ENCODE measurements at places on chromosomes 3 and 15.
A peak's percentile ranks its signal among the peaks of the same experiment; 100 is the strongest.

- no peak for DNase-seq
Observed at GRCh38 chr3:71695000-71695482, 30.2 kb downstream of the EIF4E3 start.

GRCh38 chr15:88397506-88397905 lies 69.7 kb downstream of the MRPL46 start:
- no peak for DNase-seq

DNA sequence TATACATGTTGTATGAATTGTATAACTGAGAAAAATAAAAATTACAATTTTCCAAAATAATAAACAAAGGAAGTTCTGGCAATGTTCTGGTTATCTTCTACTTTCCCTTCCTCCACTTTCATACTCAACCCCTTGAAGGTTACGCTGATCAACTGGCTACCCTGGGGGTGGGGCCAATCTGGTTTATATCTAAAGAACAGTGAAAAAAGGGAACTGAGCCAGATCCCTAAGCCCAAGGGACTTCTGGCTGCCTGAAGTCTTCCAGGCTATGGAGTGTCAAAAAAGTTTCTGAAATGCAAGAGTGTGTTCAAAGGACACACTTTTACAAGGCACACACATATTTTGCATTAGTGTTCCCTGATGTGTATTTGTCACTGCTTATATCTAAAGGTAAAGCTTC lies 591.9 kb downstream of the ROBO1 start:
- no peak for DNase-seq

DNA sequence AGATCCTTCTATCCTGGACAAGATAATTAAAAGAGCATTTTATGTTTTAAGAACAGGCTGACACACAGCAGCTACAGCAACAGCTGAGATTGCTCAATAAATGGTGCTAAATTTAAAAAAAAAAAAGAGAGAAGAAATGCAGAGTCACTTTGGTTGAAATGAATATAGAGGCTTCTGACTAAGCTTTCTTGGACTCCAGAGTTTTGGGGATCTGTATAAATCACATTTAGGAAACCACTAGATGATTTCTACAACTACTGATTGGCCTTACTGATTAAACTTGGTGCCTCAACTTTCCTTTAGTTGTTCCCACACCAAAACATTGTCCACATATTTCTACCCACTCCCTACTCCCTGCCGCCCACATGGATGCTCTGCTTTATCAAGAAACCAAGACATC lies 132.9 kb upstream of the ZBTB20 start:
- no peak for DNase-seq

DNA sequence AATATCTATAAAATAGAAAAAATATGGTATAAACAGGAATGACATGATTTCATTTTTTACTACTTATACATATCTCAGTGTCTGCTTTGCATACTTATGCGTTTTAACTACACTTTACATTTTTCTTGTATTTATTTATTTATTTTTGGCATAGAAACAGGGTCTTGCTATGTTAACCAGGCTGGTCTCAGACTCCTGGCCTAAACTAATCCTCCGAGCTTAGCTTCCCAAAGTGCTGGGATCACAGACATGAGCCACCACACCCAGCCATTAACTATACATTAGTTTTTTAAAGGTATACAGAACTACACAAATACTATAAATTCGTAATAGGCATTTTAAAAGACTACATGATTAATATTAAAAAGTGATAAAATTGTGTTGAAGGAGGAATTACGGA lies 9.1 kb downstream of the ADAM10 start:
- no peak for DNase-seq

GRCh38 chr15:22884344-22884743 lies 45.9 kb downstream of the NIPA2 start:
- peak; percentile 9 for DNase-seq

- DNase-seq: no peak
Observed at GRCh38 chr3:119205209-119205608, 31.8 kb downstream of the UPK1B start.

DNA sequence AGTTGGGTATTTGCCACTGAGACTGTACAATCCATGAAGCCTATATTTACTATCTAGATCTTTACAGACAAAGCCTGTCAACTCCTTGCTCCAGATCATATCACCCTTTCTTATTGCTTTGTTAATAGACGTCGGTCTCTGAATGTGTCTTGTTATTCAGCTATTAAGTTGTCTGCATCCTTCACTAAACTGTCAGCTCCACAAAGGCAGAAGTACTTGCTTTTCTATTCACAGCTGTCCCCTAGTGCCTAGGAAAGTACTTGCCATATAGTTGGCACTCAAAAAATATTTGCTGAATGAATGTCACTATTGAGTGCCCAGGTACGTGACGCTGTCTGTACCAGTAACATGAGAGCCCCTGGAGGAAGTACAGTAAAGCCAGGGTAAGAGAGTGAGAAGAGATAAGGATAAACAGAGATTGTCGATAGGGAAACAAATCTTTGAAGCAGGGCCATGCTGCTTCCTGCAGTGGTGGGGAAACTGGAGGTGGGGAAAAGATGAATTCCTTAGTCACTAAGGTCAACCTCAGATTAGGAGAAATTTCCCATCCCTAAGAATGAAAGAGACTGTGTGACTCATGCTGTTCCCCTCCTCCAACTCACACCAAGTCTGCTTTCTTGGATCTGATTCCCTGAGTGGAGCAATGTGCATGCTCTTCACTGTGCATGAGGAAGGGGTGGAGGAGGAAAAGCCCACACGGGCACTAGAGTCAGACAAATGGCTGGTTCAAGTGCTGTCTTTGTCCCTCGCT lies 36.3 kb downstream of the PRICKLE2 start:
- DNase-seq: no peak

DNA sequence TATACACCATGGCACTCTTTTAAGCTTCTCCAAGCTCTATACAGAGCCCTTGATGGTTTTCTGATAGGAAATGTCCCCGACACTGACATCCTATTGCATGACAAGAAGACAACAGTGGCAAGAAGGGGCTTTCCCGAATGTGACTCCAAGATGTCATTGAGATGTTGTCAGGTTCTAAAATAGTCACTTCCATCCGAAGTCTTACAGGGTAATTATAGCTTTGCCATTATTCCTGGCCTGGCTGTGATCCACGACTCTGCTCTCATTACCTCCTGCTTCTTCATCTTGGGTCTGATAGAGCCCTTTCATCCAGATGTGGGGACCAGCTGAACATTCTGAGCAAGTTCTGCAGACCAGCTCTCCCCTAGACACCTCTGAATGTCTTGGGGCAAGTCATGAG lies 40.6 kb upstream of the ADAMTS9 start:
- no peak for DNase-seq

GRCh38 chr3:57787867-57788623 lies 31.9 kb downstream of the SLMAP start:
- no peak for DNase-seq

- no peak for DNase-seq
Observed at GRCh38 chr15:59157840-59158700, 48.6 kb upstream of the LDHAL6B start.

GRCh38 chr3:31027191-31027761 lies 132.8 kb upstream of the GADL1 start:
- no peak for DNase-seq

DNA sequence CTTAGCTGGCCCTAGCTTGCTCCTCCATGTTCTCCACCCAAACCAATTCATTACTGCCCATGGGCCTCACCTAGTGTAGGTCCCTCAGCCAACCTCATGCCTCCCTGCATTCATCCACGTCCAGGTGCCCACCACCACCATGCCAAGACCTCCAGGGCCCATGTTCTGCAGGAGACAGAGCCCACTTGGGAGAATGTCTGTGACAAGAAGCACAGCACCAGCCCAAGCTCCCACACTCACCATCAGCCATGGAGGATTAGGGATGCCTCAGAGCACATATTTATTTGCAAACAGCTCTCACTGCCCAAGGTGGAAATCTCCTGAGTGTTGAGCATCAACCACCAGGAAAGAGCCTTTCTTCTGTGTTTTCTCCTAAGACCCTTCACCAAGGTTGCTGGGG lies 43.4 kb upstream of the ACAN start:
- no peak for DNase-seq

GRCh38 chr3:13016721-13017255 lies 56.4 kb downstream of the IQSEC1 start:
- no peak for DNase-seq

DNA sequence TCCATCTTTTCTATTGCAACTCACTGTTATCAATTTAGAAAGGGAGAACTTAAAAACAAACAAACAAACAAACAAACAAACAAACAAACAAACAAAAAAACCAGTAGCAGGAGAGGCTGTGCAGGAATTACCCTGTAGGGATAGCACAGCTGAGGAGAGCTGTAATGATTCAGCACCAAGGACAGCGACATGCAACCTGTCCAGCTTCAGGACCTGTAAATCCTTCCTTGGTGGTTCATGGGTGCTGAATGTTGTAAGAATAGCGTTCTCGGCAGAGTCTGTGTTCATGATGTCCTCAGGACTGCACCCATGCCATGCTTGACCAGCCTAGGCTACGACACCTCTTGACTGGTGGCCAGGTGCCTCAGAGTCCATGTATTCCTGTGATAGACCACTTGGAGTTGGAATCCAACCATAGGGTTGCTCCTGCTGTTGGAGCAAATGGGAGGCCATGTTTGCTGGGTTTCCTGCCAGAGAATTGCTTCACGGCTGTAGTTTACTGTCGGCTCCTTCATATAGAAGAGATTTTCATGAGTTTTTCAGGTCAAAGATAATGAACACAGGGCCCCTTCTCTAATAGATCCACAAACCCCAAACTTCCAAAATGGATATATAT lies 65.9 kb downstream of the CACNA2D3 start:
- peak; percentile 5 for DNase-seq

DNA sequence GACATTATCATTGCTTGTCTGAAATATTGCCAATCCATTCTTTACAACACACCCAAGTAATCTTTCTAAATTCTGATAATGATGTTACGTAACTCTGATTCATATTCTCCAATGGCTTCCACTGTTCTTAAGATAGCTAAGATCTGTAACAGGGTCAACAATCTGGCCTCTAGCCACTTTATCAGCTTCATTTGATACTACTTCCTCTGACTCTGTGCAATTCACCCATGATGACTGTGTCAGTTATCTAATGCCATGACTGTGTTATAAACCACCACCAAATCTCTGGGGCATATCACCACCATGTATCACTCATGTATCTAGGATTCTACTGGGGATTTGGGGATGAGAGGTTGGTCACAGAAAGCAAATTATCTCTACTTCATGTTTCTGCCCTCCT lies 44.0 kb downstream of the CD200 start:
- DNase-seq: no peak

DNA sequence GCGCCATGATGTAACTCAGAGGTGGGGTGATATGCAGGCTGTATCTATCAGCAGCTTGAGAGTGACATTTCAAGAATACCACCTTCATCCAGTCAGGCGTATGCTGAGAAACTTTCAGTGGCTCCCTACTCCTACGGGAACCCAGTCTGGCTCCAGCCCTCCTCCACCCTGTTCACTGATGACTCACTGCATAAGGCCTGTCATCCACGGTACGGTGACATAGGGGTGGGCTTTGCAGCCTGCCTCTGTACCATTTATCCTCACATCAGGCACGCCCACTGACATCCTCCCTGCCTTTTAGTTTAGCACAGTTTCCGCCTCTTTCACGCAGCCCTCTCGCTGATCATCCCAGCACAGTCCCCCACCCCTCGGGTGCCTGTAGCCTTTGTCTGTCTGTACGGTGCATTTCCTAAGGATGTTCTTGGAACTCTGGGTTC lies 11.7 kb downstream of the PXYLP1 start:
- peak; percentile 51 for DNase-seq

- DNase-seq: peak; percentile 70
Observed at GRCh38 chr3:160941885-160942494, 163.2 kb downstream of the B3GALNT1 start.

DNA sequence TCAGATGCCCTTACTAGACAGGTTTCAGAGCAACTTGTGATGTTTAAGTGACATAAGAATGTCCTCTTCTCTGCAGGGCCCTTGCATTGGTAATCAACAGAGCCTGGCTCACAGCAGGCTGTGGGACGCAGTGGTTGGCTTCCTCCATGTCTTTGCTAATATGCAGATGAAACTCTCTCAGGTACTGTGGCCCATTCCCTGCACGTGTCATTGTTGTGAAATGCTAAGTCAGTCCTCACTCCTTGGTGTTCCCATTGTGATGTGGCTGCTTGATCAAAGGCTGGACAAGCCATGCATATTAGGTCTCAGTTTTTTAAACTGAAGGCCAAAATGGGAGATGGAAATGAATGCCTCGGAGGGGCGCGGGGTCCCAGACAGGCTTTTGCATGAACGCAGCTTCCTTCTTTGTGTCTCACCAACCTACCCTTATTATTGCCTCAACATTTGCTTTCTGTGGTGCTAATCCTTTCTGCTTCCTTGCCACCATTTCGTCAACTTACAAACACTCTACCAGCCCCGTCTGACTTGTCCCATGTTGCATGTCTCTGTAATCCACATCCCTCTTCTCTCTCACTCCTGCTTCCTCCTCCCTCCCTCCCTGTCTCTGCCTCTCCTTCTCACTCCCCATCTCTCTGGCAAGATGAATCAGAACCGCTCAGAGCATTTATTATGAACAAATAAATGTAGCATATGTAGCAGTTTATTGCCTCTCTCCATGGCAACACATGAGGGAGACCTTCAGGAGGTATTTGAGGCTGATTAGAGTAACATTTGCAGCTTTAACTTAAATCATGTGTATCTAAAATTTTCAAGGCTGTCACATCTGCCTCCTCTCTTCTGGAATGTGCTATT lies 133.2 kb upstream of the CHRM5 start:
- no peak for DNase-seq

DNA sequence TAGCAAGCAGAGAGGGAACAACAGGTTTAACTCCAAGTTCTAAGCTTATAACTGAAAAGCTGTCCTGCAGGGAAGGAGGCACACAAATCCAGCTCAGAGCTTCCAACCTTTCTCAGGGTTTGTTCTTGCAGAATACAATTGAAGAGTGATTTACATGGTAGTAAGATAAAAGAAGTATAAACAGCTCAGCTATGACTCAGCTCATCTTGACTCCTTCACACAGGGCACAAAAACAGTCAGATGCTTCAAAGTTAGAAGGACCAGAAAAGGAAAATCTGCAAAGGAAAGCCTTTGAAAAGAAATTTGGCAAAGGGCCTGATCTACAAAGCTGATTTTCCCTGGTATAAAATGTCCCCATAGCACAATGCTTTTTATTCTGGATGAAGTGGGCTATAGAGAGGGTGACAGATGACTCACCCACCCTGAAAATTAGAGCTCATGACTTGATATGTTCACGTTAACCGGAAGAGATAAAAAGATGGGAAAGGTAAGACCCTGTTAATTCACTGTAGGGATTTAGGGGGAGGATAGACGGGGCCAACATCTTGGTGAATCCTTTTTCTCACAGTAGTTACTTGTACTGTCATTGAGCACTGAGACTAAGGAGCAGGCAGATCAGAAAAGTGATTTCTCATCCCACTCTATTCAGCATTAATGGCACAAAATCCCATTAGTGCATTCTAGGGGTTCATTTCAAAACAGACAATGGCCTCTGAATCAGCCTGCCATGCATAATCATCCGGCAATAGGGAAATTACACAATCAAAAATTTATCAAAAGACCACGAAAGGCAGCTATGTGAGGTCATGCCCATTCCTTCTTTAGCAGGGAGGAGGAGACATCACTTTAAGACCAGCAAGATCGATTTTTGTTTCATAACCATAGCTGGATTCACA lies 143.5 kb downstream of the GAP43 start:
- DNase-seq: no peak

Measured in CD4-positive, alpha-beta T cell treated with Interleukin-12 subunit alpha and Interleukin-12 subunit beta, for 1 hour (primary cell).